ENCODE measurements at places on chromosomes 6 and 20. TPM values are rescaled to one million over a fixed set of nuclear protein-coding genes. Genes with fewer than 3 reads are reported as not detected.

The MICAL1 gene
- 9.9 TPM for total RNA-seq

The ZNF165 gene
- 0.24 TPM for total RNA-seq

The SLC17A3 gene
- total RNA-seq, result not detected

The WFDC2 gene
- 0.52 TPM for total RNA-seq

The PLA2G7 gene
- 0.55 TPM for total RNA-seq

The EYA2 gene
- 3.0 TPM for total RNA-seq

The SLC17A1 gene
- not detected for total RNA-seq

The TRIM15 gene
- not detected for total RNA-seq

The PXDC1 gene
- 57.3 TPM for total RNA-seq

The FOXF2 gene
- 0.24 TPM for total RNA-seq

The OR2H2 gene
- not detected for total RNA-seq

The HCK gene
- 11.1 TPM for total RNA-seq

The IL17F gene
- not detected for total RNA-seq

The CDH4 gene
- total RNA-seq, result 0.08 TPM

The SLC35D3 gene
- not detected for total RNA-seq

The PROKR2 gene
- not detected for total RNA-seq

The PTPRK gene
- 30.2 TPM for total RNA-seq

The SOBP gene
- 14.4 TPM for total RNA-seq

The AHI1 gene
- 18.0 TPM for total RNA-seq

The CST4 gene
- total RNA-seq, result not detected

The LY86 gene
- total RNA-seq, result 2.4 TPM

The BPIFA1 gene
- total RNA-seq, result not detected

The ZBTB12 gene
- total RNA-seq, result 4.6 TPM

The SLC26A8 gene
- total RNA-seq, result not detected

The CLPSL2 gene
- not detected for total RNA-seq

The RIMS1 gene
- 1.1 TPM for total RNA-seq

The KDM1B gene
- 13.1 TPM for total RNA-seq

The CST3 gene
- 1,205 TPM for total RNA-seq

The ZNF343 gene
- total RNA-seq, result 7.0 TPM

The ARHGAP40 gene
- not detected for total RNA-seq

The GGTLC1 gene
- total RNA-seq, result not detected

The LBP gene
- total RNA-seq, result 14.5 TPM

The PI3 gene
- total RNA-seq, result 1.4 TPM

The ME1 gene
- 34.8 TPM for total RNA-seq

The CLVS2 gene
- total RNA-seq, result 0.03 TPM

The LTA gene
- total RNA-seq, result not detected
